Myocyte (in vitro differentiated cells): ENCODE measurements at places on chromosomes 7 and 10.
A peak's percentile ranks its signal among the peaks of the same experiment; 100 is the strongest.

- no peak for DNase-seq
Measured at GRCh38 chr7:1312136-1313070, 79.7 kb downstream of the UNCX start.

- DNase-seq: no peak
Measured at GRCh38 chr10:27527666-27528295, 23.7 kb downstream of the RAB18 start.

DNA sequence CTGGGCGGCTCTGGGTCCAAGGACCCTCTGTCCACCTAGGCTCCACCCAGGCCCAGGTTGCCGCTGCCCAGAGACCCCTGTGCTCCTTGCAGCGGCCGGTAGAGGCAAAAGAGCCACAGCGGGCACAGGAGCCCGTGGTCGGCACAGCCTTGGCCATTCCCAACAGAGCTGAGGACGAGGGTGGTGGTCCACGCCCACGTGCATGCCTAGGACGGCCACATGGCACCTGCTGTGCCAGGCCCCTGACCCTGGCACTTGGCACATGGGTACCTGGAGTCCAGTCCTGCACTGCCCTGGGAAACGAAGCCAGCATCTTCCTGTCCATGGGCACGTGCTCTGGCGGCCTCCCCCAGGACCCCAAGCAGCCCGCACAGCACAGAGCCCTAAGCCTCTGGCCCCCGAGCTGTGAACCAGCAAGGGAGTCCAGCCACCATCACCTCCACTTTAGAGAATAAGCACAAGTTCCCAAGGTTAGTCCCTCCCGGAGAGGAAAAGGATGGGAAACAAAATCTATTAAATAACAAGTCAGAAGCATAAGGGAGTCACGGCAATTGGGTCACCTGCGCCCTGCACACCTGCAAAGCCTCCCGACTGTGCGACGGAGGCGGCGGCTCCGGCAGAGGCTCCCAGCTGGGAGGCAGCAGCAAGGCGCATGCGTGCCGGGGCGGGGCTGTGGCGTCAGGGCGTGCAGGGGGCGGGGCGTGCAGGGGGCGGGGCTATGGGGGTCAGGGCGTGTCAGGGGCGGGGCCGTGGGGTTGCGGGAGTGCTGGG, 59.1 kb downstream of the STK32C start:
- DNase-seq: peak; percentile 33

DNA sequence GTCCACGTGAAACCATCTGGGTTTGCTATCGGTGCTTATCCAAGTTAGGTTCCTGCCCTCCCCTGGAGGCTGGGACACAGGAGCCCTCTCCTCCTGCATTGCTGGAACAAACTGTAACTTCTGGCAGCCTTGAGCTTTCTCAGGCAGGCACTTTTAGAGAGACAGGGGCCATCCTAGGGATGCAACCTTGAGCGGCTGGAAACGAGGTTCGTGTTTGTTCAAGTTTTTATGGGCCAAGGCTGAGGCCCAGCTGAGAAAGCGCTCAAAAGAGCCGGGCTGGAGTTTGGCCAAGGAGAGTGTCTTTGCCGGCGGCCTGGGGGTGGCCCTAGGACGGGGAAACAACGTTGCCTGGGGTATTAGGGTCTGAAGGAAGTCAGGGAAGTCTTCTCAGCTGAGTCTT, 5.5 kb upstream of the MMD2 start:
- DNase-seq: no peak

- DNase-seq: no peak
Measured at GRCh38 chr10:86837663-86838062, 81.2 kb downstream of the BMPR1A start.
